ENCODE measurements at places on chromosomes 6 and 20.
A peak's percentile ranks its signal among the peaks of the same experiment; 100 is the strongest.

GRCh38 chr20:5433352-5433751, 116.6 kb upstream of the PROKR2 start:
- no peak for DNase-seq

- DNase-seq, result no peak
Observed at GRCh38 chr20:1440024-1440423, 26.6 kb downstream of the NSFL1C start.

- DNase-seq, result no peak
Observed at GRCh38 chr6:124273701-124274100, 470.0 kb downstream of the NKAIN2 start.

DNA sequence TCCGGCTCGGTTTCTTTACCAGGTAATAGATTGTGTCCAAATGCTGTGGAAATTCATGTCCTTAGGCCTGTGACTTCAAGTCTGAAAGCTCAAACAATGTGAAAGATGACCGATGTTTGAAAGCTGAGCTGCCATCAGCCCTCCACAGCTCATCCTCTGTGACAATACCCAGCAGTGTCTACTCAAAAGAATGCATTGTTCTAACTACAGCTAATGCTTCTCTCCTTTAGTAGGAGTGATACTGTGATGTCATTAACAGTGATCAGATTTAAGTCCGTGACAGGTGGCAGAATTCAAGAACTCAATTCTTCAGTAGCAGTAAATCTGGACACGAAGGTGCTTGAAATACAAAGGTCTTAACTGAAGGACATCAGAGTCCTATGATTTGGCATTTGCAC, 97.3 kb downstream of the RCAN2 start:
- DNase-seq, result no peak

DNA sequence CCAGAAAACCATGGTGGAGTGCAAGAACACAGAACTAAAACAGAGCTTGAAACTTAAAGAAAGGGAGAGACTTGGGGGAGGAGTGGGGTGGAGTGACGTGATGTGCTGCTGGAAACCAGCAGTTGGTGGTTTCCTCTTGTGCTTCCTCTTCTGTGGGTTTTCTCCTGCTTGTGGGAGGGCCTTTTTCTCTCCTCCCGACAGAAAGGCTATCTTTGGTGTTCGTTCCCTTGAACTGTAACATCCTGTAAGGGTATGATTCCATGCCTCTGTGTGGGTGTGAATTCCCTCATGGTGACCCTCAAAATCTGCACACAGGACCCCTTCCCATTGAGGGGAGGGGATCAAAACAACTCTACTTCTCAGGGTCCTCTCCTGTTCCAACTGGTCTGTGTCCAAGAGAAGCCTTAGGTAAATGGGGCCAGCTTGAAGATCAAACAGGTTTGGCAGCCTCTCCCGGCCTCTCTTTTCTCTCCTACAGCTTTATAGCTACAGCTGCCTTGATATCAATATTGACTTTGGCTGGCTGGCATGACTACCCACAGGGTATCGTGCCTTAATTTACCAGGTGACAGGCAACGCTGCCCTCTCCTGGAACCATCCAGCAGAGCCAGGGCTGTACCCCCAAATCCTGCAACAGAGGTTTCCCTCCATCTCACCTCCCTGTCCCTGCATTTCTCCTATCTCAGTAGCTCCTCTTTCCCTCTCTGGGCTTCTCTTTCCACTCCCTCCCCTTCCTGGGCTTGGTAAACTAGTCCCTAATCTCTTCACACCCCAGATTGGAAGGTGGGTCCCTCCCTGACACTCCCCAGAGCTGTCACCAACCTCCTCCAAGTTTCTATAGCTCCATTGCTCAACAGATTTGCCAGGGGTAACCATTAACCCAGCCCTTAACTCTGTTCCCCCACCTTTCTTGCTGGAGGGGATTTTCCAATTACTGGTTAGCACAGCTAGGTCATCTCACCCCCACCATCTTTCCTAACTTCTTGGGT, 1.5 kb upstream of the MSH5 start:
- peak; percentile 48 for DNase-seq

DNA sequence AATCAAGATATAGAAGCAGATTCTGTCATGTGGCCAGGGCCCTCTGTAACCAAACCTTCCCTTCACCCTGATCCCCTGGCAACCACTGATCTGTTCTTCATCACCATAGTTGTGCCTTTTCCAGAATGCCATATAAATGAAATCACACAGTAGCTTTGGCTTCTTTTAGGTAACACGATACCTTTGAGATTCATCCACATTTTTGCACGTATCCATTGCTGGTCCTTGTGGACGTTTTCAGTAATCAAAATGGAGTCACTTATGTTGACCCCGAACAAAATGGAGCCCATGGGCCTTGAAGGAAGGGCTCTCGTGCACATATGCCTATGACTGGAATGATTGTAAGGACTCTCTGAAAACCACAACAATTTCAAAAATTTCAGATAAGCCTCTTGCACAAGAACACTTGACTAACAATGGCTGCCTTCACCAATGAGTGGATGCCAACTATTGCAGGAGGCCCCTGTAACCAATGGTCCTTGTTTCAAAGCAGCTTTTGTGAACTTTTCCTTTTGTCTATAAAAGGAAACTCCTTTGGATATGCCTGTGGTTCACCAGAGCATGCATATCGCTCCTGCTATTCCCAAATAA, 84.3 kb upstream of the RALY start:
- no peak for DNase-seq

GRCh38 chr6:42726026-42726425, 3.6 kb upstream of the PRPH2 start:
- no peak for DNase-seq

GRCh38 chr6:102066301-102066700, 672.8 kb downstream of the GRIK2 start:
- DNase-seq, result no peak

GRCh38 chr6:120447605-120448004, 886.7 kb downstream of the TBC1D32 start:
- no peak for DNase-seq

DNA sequence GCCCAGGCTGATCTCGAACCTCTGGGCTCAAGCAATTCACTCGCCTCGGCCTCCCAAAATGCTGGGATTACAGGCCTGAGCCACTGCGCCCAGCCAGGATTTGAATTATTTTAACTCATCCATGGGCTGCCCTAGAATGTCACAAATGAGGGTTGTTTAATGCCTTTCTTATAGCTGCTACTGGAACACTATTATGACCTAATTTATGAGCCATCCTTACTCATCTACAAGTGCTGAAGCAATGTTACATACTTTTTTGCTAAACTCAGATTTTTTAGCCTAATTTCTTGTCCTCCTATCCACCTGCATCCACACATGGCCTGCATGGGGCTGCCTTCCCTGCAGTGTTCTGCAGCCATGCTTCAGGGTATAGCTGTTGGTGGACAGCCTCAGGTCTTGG, 59.9 kb downstream of the RTN4IP1 start:
- DNase-seq, result no peak

DNA sequence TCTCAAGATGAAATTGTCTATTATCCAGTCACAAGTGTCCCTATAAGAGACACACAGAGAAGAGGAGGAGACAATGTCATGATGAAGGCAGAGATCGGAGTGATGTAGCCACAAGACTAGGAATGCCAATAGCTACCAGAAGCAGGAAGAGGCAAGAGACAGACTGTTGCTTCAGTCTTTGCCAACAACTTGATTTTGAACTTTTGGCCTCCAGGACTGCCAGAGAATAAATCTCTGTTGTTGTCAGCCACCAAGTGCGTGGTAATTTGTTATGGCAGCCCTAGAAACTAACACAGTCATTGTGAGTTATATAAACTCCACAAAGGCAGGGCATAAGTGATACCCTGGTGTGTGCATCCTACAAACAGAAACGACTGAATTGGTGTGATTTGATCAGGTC, 517.0 kb downstream of the BTBD3 start:
- DNase-seq, result no peak

DNA sequence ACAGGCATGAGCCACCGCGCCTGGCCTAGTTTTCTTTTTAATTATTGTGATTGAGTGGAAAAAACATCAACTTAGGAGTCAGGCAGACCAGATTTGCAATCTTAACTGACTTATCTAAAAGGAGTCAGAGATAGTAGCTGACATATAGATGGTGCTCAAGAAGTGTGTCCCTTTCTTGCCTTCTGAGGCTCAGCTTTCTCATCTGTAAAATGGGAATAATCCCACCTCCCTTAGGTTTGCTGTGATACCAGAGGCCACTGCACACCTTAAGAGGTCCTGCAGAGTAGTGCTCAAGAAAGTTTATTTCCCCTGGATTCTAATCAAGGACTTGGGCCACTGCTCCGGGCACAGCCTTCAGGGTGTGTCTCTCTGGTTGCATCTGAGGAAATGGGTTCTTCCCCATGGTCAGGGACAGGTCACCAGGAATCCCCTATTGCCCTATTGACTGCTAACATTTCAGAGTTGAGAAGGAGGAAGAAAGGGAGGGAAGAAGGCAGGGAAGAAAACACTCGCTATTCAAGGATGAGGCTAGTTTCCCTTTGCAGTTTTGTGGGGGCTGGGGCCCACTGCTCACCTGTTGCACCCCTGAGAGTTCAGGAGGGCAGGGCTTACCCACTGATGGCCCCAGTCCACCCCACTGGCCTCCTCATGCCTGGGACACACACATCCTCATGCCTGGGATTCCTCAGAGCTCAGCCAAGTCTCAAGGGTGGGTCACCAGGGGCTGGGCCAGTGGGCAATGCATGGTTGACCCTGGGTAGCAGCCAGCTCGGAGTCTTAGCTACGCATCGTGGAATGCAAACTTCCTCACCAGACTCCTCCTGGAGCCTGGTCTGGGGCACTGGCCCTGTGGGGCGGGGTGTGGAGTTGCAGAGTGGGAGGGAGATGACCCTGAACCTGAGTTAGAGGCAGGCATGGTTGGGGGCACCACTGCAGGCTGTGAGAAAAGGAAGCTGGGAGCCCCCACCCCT, 21.2 kb downstream of the C6orf132 start:
- DNase-seq, result no peak

DNA sequence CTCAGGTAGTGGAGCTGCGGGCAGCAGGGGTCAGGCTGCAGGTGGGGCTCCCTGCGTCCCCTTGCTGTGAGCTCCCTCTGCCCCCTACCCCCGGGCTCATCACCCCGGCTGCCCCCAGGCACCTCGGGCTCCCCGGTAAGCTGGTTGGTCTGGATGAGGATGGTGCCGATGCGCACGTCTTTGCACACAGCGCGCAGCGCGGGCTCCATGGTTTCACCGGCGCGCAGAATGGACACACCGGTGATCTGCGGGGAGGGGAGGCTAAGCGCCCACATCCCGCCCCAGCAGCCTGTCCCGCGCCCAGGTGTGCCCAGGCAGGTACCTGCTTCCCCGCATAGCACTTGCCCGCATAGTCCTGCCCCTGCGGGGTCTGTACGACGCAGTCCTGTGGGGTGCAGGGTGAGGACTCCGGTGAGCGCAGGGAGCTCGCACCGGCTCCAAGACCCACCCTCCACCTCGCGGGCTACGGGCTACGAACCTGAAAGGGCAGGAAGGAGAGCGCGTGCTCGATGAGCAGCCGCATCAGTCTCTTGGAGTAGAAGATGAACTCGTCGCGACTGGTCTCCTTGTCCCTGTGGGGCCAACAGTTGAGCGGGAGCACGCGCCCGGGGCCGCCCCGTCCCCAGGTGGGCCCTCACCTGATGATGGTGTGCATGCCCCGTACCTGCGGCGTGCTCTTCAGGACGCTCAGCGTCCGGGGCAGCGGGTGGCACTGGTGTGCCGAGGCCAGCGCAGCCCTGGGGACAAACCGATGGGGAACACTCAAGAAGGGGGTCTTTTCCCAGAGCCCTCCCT, 15.5 kb downstream of the UCKL1 start:
- DNase-seq, result no peak

- DNase-seq, result no peak
Observed at GRCh38 chr6:127131772-127132376, 13.4 kb downstream of the RSPO3 start.

- DNase-seq, result no peak
Observed at GRCh38 chr6:90095145-90095544, 200.9 kb downstream of the GJA10 start.

GRCh38 chr6:169931261-169931660, 179.8 kb downstream of the ERMARD start:
- no peak for DNase-seq

- DNase-seq, result no peak
Observed at GRCh38 chr6:148479497-148479896, 136.9 kb downstream of the SASH1 start.

DNA sequence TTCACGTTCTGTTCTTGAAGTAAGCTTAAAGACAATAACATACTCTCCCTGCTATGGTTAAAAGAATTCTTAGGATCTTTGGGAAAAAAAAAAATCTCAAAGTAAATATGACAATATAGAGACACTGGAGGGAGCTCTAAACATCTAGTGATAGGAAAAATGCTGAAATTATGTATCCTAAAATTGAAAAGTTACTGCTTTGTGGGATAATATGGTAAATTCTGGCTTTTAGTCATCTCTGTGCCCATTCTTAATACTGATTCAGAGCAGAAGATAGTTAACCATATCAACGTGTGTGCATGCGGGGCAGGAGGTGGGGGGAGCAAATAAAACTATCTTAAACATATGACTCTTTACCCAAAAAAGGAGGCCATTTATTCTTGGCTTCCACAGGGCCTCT, 165.4 kb downstream of the GMPR start:
- DNase-seq, result no peak

- no peak for DNase-seq
Observed at GRCh38 chr20:11734431-11734830, 183.3 kb upstream of the BTBD3 start.

GRCh38 chr6:142846883-142847287, 98.1 kb downstream of the HIVEP2 start:
- no peak for DNase-seq

DNA sequence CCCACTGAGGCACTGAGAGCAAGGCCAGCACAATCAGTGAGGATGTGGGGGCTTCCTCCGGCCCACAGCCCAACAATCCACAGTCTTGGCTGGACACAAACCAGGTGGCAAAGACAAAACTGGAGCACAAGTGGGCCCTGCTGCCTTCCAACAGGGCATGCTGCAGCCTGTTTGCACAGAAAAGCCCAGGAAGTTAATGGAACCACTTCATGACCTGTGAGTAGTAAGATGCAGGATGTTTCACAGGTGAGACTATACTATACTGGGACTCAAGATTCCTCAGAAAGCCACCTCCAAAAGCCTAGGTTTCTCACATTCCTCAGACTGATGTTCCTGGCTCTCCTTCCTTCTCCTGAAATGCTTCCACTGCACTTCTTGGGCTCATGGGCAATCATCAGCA, 235.5 kb downstream of the KIF16B start:
- no peak for DNase-seq

GRCh38 chr6:14518515-14519217, 401.1 kb downstream of the CD83 start:
- DNase-seq, result no peak

- no peak for DNase-seq
Observed at GRCh38 chr6:17397764-17398194, 4.4 kb downstream of the CAP2 start.

GRCh38 chr6:18600255-18600654, 213.1 kb downstream of the RNF144B start:
- DNase-seq, result no peak

- DNase-seq, result no peak
Observed at GRCh38 chr6:122733259-122733658, 46.3 kb upstream of the FABP7 start.

DNA sequence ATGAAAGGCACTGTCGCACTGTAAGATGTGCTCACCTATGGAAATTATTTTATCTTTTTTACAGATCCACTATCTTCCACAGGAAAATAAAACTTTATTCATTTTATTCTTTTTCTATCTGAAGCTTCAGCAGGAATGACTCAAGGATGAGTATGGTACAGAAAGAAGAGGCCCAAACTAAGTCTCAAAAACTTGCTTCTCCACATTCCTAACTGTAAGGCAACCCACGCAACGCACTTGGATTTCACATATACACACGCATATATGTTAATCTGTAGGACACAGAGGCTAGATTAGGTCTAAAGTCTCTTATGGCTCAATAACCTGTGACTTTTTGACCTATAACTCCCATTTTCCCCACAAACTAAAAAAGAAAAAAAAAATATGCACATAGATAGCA, 81.9 kb downstream of the RALGAPA2 start:
- no peak for DNase-seq
